Heart right ventricle (tissue), 16 donors: ENCODE measurements at places on chromosomes 1 and 21. TPM values are rescaled to one million over a fixed set of nuclear protein-coding genes. Genes with fewer than 3 reads are reported as not detected.
A peak's percentile ranks its signal among the peaks of the same experiment; 100 is the strongest.

DNA sequence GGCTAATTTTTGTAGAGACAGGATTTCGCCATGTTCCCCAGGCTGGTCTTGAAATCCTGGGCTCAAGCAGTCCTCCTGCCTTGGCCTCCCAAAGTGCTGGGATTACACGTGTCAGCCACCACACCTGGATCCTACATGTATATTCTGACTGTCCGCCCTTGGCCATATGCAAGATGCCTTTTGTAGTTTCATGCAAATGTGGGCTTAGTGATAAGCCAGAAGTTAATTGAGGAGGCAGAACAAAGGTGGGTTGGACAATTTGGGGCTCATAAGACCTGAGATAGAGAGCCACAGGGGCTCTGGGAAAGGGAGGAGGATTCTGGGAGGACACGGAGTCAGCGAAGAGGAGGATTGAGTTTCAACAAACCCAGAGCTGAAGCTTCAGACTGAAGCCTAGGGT is 24.9 kb downstream of the ALPL start:
- no peak for DNase-seq

DNA sequence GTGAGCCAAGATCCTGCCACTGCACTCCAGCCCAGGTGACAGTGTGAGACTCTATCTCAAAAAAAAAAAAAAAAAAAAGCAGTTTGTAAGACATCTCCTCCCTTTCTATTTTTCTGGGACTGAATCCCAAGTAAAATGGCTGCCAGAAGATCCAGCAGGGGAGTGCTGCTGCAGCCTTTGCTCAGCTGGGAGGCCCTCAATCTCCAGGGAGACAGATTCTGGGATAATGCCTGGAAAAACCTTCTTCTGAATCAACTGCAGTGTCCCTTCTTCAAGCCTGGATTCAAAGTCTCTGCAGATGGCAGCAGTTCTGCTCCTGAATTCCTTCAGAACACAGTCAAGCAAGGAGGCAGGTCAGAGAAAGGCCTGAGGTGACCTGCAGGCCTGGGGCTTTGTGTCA is 191.0 kb upstream of the NRIP1 start:
- DNase-seq = peak; percentile 12

- no peak for DNase-seq
Observed at GRCh38 chr1:63866084-63866483, 92.3 kb downstream of the ROR1 start.

DNA sequence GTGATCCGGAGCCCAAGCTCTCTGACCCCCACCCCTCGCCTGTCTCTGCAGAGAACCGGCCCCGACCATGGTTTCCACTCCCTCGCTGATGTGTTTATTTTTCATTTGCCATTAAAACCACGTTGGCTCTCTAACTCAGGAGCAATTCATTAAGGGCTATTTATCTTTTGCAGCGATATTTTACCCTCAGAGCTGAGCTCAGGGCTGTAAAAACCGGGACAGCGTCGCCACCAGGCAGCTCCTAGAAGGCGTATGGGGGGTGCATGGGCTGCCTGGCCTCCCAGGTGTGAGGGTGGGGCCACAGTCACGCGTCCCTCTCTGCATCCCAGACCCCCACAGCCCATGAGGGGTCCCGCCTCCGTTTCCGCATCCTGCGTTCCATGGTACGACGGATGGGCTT is 71.4 kb downstream of the PRDM16 start:
- no peak for DNase-seq

The C2CD2 gene
- 8.5 TPM for total RNA-seq
